ENCODE measurements at places on chromosomes 12 and 14.

- no peak for DNase-seq
Observed at GRCh38 chr12:46571608-46572007, 199.0 kb upstream of the SLC38A2 start.

DNA sequence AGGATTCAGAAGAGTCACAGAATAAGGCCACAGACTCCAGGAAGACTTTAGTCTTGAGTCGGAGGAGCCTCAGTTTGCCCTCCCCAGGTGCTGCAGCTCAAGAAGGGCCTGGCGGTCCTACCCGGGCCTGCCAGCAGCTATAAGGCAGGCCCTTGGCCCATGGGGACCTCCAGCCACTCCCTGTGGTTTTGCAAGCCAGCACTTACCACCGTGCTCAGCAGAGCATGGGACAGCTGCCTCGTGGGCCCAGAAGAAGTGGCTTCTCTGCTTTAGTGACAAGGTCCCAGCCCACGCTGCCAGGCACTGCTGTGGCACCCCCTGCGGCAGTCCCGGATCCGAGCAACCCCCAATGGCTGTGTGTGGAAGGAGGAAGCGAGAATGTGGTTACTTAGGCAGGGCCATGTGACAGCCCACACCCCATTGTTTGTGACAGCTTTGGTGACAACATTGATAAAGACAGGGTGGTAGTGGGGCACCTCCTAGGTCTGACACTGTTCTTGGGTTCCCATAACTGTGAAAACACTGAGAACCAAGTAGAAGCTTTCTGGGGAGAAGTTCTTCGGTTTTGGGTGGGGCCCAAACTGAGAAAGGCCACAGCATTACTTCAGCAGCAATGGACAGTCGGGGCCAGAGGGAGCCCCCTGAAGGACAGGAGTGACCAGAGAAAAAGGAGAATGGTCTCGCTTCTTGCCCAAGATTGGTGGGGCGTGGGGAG, at the start of gene SELPLG:
TSS of gene SELPLG (minus strand) at position 361 of the 715 bp plus-strand sequence. CDS start 9,587 bp downstream, outside the sequence.
- no peak for DNase-seq

GRCh38 chr14:54715239-54715638, 148.3 kb downstream of the SAMD4A start:
- DNase-seq, result no peak

GRCh38 chr14:29743531-29743930, 184.1 kb downstream of the PRKD1 start:
- DNase-seq, result no peak

- DNase-seq, result no peak
Observed at GRCh38 chr14:87148655-87149054, 844.3 kb downstream of the GALC start.

- no peak for DNase-seq
Observed at GRCh38 chr14:65943150-65943549, 530.6 kb downstream of the FUT8 start.

GRCh38 chr14:60757567-60758002, 23.0 kb downstream of the MNAT1 start:
- DNase-seq, result no peak

DNA sequence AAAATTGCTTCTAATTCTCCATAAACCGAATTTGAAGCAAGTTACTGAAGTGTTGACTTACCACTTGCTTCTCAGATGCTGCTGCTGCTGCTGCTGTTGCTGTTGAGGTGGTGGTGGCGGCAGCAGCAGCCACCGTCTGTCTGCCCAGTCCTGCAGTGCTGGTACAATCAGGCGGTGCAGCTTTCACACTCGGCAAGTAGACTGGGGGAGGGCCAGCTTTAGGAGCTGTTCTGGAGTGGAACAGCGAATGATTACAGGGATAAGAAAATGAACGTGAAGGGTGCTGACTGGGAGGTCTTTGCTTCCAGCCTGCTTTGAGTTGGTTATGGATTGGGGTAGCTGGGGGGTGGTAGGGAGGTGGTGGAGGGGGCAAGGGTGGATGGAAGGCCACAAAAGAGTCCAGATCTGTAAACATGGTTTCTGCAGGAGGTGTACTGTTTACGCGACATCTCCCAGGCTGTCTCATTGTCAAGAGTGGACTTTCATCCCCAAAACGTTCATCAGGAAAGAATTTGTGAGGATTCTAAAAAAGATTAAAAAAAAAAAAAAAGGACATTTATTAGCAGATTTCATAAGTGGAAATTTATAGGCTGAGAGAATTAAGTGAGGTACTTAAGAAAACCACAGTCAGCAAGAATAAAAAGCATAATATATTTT, 38.8 kb downstream of the UBR7 start:
- no peak for DNase-seq

DNA sequence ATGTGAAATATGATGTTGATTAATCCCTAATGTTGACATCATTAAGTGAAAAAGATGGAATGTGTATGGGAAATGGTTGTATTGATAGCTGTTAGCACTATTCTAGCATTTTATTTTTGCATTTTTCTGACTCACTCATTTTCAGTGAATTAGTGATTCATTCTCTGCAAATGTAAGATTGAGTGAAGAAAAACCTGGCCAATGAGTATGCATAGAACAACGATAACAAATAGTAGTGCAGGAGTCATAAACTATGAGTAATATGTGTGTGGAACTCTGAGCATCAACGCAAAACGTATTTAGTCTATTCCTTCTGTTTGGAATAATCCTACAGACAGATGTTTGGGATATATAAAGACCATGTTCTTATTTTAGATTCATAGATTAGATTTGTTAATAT, 76.3 kb upstream of the RTL1 start:
- no peak for DNase-seq

DNA sequence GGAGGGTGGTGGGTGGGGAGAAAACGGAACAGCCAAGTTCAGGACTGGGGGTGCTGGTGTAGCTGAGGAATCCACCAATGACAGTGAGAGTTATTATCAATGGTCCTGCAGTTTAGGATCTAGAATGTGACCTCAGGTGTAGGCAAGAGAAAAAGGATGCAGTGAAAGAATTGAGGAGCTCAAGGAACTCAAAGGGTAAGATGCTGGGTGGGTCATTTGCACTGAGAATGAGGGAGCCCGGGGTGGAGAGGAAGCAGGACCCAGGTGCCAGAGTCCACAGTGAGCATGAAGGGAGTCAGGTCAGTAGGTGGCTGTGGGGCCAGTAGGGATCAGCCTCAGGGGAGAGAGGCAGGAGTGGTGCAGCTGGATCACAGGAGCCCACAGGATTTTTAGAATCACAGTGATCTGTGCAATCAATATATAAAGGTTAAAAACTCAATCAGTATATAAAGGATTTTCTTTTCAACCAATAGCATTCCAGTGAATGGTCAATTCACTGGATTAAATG, 3.2 kb upstream of the KRT7 start:
- no peak for DNase-seq

DNA sequence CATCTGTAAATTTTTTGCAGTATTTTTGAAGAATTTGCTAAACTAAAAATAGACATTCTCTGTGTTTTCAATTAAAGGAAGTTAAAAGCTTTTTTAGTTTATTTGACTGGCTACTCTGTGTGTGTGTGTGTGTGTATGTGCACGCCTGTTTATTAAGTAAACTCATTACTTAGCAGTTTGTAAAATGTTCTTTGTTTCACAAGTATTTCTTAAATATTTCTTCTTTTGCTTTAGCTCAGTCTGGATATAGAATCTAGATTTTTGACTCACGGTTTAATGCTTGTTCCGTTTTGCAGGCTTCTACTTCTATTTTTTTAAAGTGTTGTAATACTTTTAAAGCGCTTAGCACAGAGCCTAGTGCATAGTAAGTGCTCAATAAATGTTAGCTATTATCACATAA, 46.5 kb upstream of the KCNMB4 start:
- no peak for DNase-seq

GRCh38 chr12:117686911-117687377, 281.8 kb downstream of the KSR2 start:
- no peak for DNase-seq

DNA sequence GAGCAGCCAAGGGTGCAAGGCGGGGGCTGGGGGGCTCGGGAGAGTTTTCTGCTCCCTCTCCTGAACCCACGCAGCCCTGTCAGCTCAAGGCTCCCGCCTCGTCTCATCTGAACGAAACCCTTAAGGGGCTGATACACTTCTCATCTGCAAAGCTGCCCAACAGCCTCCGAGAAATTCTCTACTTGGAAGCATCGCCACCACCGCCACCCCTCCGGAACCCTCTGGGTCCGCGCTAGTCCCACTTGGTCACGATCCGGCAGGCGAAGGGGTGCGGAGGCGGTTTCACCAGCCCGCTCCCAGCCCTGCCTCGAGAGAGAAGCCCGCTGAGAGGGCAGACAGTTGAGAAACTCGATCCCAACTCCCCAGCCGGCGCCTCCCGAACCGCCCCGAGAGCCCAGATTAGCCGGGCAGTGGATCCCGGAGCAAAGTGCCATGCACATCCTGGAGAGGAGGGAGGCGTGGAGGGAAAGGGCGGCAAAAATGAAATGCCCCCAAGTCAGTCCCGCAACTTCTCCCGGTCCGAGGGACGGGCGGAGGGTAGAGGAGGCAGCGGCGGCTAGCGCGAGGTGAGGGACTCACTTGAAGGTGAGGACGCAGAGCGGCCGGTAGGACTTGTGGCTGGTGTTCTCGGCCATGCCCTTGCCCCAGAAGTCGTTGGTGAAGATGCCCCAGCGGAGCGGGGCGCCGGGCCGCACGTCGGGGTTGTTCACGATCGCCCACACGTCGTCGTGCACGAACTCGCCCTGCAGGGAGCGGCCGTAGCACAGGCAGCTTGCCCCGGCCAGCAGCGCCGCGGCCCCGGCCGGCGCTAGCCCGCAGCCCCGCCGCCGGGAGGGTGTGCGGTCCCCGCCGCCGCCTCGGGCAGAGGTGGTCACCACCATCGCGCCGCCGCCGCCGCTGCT, 620 bp downstream of the TMTC1 start:
- peak; percentile 73 for DNase-seq

- DNase-seq, result no peak
Observed at GRCh38 chr12:102735104-102735503, 181.9 kb downstream of the PAH start.

DNA sequence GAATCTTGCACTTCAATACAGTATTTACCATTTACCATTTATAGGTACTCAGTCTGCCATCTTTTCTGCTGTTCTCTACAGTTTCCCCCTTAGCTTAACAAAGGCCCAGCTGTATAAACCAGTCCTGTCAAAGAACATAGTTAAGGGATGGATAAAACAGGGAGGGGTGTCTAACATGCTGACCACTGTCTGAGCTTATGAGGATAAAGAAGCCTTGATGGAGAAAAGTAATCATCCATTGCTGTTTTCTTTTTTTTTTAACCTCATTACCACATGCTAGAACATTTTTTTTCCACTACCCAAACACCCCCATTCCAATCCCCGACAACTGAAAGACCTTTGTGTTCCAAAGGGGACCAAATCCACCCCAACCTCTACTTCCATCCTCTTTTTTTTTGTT, 39.9 kb downstream of the SOX5 start:
- no peak for DNase-seq

GRCh38 chr12:5328669-5329517, 103.0 kb upstream of the NTF3 start:
- DNase-seq, result no peak

- DNase-seq, result peak; percentile 93
Observed at GRCh38 chr12:120265473-120266179, at the start of gene PXN. TSS of gene PXN (minus strand) at chr12:120265730. CDS start at chr12:120265629, 101 bp downstream.

Data from right forelimb (tissue), 1 donor.